ENCODE measurements at places on chromosomes 11 and 22.

- no peak for DNase-seq
Observed at GRCh38 chr11:8652140-8652539, 30.3 kb downstream of the TRIM66 start.

DNA sequence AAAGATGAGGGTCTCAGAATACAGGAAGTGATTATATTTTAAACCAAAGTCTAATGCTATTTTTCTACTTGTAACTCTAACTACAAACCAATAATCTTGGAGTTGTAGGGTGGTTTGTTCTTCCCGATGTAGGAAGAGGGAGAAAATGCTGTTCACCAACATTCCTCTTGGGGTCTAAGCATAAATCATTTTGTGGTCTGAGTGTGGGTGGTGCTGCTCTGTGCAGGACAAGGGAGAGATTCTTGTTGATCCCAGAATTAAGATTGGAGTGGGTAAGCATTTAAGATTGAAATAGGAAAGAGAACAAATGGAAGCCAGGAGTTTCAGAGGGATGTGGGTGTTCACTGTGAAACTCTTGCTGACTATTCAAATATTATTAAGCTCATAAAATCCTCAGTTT, 38.6 kb upstream of the MMP13 start:
- DNase-seq = no peak

DNA sequence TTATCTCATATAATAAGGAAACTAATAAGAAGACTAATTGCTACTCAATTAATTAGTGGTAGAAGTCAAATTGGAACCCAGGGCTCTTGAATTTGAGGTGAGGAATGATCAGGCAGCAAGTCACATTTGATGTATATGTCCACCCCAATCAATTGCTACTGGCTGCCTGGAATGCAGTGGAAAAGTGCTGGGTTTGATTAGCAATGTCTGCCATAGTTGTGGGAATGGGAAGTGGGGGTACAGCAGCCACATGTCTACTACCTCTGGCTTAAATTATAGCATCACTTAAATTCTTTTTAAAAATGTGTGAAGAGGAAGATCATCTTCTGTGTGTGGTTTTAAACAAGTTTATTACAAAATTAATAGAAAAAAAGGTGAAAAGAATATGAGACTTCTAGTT, 50.8 kb upstream of the NAV2 start:
- no peak for DNase-seq

GRCh38 chr11:12112750-12113149, 2.4 kb downstream of the MICAL2 start:
- no peak for DNase-seq

DNA sequence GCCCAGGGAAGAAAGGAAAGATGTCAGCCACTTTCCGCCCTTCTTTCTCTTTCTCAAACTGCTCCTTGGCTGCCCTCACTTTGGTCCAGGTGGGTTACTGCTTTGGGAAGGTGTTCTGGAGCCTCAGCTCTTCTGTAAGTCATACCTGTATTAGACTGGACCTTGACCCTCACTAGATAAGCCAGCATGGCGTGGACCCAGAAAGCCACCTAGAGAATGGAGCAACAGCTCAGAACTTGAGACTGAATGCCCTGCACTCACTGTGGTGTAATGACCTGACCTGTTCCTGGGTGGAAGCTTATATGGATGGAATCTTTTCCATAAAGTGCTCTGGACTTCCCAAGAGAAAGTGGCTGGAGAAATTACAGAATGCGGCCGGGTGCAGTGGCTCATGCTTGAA, 15.6 kb downstream of the ACP2 start:
- no peak for DNase-seq

- no peak for DNase-seq
Observed at GRCh38 chr11:130216221-130216550, 56.6 kb downstream of the ST14 start.

DNA sequence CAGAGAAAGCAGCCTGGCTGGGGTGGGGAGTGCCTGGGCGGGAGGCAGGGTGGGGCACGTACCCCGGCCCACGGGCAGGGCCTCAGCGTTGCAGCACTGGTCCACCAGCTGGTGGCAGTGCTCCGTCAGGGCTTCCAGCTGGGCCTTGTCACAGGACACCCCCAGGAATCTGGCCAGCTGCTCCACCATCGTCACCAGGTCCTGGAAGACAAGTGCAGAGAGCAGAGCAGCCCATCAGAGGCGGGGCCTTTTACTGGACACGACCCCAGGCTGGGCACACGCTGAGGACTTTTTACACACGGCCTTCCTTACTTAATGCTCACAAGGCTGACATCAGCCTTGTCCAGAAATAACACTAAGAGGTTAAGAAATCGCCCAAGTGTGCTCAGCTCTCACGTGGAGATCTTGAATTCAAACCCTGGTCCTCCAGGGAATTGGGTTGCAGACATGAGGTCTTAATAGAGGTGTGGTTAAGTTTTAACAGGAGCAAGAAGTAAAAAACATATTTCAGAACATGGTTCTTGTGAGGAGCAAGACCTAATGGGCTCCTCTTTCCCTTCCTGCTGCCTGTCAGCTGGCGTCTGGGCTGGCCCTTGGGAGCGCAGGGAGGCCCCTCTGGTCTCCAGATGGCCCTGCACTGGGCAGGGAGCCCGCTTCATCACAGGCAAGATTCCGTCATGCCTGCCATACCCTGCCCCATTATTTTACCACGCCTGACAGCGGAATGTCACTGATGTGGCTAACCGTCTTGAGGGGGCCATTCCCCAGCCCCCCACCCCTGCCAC, 17.1 kb upstream of the EFCAB6 start:
- no peak for DNase-seq

DNA sequence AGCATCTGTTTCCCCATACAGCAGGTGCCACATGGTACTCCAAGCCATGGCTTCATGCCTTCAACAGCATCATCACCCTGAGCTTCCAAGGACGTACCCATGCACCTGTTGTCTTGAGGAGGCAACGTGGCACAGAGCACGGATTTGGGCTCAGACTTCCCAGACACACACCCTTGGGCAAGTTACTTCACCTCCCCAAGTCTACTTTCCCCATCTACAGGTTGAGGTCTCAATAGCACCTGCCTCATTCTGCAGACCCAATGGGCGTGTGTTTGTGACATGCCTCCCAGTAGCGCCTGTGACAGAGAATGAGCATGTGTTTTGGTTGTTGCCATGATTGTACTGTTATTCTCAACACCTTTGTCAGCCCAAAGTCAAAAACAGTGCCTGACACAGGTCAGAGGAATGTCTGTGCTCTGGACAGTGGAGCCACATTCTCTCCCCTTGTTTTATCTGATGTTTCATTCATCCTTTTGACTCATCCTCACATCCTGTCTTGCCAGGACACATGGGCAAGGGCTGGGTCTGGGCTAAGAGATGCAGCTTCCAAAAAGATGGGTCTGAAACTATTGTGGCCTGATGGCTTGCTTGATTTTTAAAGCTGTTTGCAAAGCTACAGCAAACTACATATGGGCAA, 53.4 kb upstream of the CCND1 start:
- no peak for DNase-seq

GRCh38 chr22:17072877-17073276, 11.9 kb upstream of the IL17RA start:
- DNase-seq = no peak

- DNase-seq = no peak
Observed at GRCh38 chr11:12552692-12553091, 121.5 kb upstream of the TEAD1 start.

DNA sequence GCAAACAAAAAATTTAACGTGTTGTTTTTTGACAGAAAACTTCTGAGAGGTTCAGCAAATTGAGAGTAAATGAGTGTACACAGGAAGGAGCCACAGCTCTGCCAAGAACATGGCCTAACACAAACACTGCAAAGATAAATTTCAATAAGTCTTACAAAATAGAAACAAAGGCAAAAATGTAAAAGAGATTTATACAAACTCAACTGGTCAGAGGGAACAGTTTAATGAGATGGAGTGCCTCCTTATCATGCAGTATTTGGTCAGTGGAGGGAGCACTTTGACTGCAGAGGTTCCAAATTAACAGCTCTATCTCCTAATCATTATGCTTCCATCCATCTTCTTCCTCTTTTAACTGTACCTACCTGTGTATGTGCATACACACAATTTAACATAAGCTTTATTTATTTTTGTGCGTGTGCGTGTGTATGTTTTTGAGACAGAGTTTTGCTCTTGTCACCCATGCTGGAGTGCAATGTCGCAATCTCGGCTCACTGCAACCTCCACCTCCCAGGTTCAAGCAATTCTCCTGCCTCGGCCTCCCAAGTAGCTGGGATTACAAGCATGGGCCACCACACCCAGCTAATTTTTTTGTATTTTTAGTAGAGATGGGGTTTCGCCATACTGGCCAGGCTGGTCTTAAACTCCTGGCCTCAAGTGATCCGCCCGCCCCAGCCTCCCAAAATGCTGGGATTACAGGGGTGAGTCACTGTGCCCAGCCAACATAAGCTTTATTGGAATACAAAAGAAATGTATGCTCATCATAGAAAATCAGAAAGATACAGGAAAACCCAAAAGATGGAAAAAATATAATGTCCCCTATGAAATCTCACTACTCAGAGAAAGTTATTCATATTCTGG, 111.9 kb downstream of the MRTFA start:
- DNase-seq = no peak

DNA sequence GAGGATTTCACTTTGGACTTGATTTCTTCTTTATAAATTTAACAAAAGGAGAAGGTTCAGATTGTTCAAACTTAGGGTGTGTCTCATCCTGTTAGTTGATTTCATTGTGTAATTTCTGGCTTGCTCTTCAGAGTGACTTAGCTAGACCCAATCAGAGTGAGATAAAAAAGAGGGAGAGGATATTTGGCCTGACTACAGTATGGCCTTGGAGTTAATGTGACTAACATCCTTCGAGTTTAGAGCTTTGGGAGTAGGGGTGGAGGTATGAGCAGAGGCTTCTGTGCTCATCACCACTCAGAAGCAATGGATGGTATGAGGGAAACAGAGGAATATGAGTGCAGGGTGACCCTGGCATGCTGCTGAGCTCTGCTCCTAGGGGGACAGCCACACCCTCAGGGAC, 114.2 kb downstream of the ME3 start:
- no peak for DNase-seq

DNA sequence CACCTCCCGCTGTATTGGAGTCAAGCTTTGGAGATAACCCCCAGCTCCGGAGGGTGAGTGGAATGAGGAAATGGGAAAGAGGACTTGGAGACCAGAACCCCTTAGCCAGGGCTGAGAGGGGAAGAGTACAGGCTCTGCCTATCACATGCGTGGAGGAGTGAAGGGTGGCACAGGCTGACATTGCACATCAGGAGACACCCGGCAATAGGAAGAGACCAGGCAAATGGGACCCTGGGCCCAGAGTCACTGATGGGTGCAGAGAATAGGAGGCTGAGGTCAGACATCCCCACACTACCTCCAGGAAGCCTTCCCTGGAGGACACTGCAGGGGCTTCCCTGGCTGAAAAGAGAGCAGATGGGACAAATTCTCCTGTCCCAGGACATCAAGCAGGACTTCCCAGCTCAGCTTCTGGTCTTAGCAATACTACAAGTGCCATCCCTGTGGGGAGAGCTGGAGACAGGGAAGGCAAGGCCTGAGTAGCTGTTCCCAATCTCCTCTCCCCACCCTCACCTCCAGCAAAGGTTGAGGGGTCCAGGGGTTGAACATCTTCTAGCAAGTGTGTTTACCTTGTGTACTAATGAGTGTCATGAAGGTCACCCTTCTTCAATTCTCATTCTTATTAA, 160.7 kb downstream of the BUD13 start:
- DNase-seq = no peak

- no peak for DNase-seq
Observed at GRCh38 chr11:69310351-69310750, 16.4 kb downstream of the MYEOV start.

GRCh38 chr11:14444441-14445189, 55.0 kb downstream of the COPB1 start:
- DNase-seq = no peak

DNA sequence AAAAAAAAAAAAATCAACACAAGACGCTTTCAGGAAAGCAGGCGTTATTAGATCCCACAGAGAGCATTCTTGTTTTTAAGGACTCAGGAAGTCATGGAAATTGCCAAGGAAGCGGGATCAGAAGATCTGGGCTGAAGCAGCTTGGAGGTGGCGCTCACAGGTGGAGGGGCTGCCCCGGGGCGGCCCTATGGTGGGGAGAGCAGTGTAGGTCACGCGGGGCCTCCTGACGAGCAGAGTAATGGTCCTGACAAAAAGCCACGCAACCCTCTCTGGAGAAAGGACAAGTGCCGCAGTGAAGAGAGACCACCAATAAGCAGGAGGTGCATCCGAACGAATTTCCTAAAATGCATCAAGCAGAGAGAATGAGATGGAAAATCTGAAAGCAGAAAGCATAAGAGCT, 407.0 kb downstream of the BRD1 start:
- DNase-seq = no peak

DNA sequence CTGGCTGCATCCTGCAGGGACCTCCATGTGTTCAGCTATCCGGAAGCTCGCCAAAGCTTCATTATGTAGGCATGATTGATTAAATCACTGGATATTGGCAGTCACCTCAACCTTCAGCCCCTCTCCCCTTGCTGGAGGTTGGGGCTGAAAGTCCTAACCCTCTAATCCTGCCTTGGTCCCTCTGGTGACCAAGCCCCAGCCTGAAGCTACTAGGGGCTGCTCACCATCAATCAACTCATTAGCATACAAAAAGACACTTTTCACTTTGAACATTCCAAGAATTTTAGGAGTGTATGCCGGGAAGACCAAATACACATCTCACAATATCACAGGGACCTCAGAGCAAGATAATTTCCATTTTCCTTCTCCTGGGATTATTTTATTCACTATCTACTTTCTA, 38.8 kb upstream of the TPBGL start:
- DNase-seq = no peak

DNA sequence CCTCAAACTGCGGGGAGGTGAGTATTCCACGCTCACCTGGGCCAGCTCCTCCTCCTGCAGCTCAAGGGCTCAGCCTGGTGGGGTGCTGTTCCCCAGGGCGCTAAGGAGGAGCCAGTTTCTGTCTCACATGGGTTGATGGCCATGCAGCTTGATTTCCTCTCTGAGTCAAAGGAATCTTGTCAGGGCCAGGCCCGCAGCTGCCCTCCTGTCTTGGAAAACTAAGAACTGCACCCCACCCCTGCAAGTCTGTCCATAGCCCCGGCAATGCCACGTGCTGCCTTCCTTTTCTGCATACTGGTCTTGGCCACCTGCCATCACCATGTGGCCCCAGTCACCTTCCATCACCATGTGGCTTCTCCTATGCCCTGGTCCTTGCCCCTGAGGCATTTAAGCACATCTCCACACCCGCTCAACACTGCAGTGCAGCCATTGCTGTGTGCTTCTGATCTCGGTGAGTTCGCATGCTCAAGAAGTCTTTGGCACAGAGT, 35.2 kb upstream of the CLDN5 start:
- DNase-seq = no peak
